Iris pigment epithelial cell (primary cell): ENCODE measurements at places on chromosomes 6 and 20.

DNA sequence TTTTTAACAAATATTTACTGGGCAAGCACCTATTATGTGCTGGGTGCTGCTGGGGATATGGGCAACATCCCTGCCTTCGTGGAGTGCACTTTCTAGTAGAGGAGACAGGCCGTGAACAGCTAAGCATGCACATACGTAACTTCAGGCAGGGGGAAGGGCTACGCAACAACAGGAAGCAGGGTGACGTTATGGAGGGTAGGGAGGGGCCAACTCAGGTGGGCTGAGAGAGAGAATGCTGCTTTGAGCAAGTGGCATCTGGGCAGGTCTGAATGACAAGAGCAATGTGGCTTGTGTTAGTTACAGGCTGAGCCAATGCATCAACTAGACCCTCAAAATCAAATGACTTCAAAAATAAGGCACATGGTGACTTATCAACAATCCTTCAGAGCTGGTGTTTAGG, 112.1 kb downstream of the CDC5L start:
- DNase-seq = no peak

GRCh38 chr6:30615958-30616810, 859 bp downstream of the PPP1R10 start:
- DNase-seq = peak; percentile 21

DNA sequence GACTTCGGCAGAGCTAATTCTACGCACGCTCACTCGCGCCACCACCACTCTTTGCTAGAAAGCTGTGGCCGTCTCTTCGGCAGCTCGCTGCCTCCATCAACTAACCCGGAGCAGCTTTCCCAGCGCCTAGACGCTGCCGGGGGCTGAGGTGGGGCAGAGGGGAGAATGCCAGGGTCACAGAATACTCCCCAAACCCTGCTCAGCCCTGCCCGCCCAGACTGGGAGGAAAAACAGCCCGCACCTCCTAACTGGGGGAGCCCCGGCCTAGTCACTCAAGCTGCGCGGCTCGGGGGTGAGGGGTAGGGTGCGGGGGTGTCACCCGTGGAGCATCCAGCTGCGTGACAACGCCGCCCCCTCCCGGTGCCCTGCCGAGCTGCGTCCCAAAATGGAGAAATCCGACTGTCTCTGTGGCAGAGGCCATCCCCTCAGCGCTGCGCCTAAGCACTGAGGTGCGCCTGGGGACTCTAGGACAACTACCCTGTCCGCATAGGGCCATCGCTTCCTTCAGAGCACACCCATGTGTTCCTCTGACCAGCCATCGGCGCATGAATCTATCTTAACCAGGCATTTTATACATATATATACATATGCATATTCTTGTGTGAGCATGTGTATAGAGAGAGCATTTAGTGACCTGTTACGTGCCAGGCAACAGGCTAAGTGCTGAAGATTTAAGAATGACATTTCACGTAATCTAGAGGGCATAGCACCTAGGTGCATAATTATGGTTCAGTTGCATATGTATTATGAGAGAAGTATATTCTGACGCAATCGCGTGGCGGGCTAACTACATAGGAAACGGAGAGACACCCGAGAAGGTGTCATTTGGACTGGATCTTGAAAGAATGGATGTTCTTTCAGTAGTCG, 1.5 kb upstream of the TENT5A start:
- peak; percentile 59 for DNase-seq

DNA sequence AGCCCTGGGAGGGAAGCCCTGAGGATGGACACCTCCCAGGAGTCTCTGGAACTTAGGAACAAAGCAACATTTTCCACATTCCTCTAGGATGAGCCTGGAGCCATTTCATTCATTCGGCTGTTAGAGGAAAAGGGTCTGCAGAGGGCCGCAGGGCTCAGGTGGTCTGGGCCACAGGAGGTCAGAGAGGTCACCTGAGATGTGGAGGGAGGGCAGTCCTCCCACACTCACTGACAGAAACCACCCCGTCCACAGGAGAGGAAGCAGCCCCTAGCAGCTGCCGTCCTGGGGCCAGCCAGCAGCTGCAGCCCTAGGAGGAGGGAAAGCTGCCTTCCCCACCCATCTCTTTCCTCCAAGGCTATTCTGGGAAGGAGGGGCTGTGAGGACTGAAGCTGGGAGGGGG, 207.0 kb downstream of the CDC5L start:
- DNase-seq = no peak

DNA sequence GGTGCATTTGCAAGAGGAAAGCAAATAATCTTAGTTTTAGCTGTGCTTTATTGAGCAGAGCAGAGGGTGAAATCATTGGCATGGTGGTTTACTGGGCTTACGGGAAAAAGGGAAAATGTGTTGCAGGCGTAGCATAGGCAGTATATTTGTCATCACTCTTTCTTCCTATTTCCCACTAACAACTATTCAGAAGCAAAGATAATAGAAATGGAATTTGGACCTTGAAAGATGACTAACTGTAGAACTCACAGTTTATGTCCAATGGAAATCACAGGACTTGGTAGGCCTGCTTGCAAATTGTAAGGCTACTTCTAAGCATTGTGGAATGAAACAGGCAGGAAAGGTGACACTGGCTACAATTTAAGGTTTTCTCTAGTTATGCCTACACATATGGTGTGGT, 611.9 kb upstream of the MAN1A1 start:
- peak; percentile 2 for DNase-seq

DNA sequence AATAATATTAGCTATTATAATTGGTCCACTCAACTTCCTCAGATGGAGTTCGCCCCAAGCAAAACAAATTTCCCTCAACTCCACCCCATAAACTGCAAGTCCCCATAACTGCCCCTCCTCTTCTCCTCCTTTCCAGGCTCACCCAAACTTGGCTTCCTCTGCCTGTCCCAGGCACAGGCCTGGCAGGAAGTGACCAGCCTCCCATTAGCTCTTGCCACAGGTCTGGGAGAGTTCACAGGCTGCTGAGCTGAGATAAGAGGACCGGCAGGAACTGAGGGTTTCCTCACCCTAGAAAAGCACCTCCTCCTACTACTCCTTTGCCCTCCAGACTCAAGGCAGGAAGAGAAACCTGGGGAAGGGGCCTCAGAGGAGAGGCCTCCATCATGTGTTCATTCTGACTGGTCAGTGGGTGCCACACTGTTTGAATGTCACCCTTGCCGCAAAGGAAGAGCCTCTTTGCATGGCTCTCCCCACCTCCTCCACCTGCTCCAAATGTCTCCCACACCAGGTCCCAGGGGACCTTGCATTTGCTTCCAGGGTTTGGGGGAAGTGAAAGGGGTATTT, 24.5 kb upstream of the SMIM29 start:
- peak; percentile 68 for DNase-seq

GRCh38 chr6:37168811-37169495, 999 bp upstream of the PIM1 start:
- peak; percentile 70 for DNase-seq

- DNase-seq = no peak
These were observed 36.8 kb upstream of the CLIC5 start for GRCh38 chr6:46052479-46052878.

DNA sequence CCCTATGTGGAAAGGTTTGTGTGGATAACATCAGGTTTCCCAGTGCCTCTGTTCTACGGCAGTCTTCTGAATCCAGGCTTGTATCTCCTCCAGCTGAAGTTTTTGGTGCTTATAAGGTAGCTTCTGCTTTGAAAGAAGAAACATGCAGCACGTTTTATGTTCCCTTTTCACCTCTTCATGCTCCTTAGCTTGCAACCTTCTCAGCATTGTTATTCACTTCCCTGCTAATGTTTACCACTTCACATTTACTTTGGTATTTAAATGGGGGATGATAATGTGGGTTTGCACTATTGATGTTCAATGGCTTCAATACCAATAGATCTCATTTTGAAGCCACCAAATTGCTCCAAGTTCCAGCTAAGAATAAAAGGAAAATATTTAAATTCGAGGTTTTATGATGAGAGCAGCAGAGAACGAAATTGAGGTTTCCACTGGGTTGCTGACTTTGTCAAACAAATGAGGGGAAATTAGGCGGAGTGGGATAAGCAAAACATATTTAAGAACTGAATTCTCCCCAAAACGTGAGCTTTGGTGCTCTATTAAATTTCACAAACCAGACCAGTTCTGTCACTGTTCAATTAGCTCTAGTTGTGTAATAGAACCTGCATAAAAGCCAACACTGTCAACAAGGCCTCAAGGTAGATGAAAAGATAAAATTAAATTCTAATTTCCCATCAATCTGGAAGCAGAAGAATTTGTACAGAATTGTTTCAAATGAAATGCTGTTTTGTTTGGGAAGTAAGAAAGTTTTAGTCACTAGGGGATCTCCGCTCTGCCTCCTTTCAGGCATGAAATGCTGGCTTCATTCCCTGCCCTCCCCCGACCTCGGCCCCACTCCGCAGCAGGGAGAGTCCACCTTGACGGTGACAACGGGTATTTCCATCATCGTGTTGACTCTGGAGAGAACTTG, 1.4 kb downstream of the IL22RA2 start:
- DNase-seq = no peak

GRCh38 chr6:68317366-68317765, 317.7 kb upstream of the ADGRB3 start:
- no peak for DNase-seq

DNA sequence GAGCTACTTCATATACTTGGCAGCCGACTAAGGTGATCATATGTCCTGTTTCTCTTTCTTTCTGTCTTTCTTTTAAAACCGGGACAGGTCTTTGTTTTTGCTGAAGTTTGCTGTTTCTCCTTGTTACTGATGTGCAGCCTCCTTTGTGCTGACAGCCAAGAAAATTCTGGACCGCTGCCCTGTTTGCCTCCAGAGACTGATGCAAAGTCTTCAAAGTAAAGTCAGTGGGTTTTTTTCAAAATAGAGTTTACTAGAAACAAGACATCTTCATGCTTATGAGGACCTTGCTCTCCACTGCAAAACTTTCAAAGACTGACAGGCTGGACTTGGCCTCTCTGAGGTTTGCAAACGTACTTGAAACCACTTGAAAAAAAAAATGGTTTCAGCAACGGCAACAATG, 510.5 kb upstream of the MAP3K7 start:
- peak; percentile 0 for DNase-seq

GRCh38 chr20:60200305-60200918, 242.2 kb downstream of the CDH26 start:
- DNase-seq = no peak

GRCh38 chr20:60883496-60883895, 368.6 kb upstream of the CDH4 start:
- DNase-seq = no peak

- peak; percentile 93 for DNase-seq
These were observed 18.4 kb downstream of the SLC22A23 start for GRCh38 chr6:3438190-3439167.

- no peak for DNase-seq
These were observed 79.2 kb downstream of the EPM2A start for GRCh38 chr6:145656128-145656527.

- no peak for DNase-seq
These were observed 198.6 kb downstream of the DTNBP1 start for GRCh38 chr6:15464211-15464725.

DNA sequence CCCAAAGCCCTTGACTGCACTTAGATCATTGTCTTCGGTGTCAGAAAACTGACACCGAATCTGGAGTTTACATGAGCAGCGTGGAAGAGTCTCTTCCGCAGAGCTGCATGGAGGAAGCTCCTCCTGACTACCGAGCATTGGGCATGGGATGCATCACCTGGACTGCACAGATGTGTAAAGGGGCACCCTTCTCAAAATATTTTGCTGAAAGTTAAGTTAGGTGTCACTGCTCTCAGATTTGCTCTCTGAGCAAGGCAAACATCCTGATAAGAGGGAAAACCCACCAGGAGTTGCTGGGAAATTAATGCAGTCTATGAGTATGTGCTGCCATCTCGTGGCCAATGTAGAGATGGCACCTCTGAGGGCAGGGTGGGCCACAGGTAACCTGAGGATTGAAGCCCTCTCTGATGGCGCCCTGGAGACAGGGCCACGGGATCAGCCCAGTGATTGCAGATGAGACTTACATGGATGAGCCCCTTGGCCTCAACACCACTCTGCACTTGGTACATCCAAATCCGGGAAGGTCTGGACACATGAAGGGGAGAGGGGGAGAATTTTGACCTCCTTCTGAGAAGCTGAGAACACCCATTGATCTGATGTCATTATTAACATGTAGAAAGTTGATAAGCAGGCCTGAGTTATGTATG, 129.9 kb downstream of the LPA start:
- DNase-seq = peak; percentile 25

- DNase-seq = peak; percentile 49
These were observed 26.7 kb upstream of the TFAP2B start for GRCh38 chr6:50791900-50792508.

- no peak for DNase-seq
These were observed 12.1 kb downstream of the DEFB123 start for GRCh38 chr20:31452575-31452974.

DNA sequence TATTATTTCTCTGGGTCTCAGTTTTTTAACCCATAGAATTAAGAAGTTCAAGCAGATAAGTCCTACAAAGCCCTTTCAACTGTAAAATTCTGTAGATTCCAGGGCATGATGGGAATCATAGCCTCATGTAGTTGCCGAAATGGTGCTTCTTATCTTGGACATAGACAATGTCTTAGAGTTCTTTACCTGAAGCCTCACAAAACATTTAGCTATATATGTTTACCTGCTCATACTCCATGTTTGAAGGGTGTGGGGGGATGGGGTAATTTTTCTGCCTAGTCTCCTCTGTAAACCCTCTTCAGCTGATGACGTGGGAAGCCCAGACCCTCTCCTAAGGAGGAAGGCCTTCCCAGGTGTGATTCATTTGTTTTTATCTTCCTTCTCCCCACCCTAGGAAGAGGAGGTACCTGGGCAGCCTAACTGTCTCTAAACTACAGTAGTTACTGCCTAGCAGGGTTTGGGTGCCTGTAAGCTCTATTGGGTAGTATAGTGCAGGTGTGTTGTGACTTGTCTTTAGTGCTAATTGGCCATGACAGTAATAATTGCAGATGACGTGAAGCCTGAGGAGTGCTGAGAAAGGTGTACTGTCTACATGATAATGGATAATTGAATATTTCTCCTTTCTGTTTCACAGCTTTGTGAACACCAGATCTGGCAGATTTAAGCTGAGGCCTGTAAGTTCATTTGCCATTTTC, 230.8 kb downstream of the TFAP2B start:
- DNase-seq = no peak

DNA sequence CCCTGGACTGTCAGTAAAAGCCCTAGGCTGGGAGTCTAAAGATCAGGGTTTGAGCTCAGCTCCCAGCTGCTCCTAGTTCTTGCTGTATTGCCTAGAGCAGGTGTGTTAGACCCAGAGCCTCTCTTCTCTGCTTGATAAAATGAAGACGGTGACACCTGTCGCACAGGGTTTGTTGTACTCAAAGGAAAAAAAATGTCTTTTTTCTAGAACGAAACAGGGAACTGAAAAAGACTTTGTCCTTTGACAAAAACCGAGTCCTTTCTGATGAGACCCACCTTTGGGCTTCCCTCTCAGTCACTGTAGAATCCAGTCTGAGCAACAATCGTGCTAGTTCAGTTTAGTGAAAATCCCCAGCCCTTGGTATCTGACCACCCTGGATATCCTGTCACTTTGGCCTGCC, 102.1 kb upstream of the LAMP5 start:
- no peak for DNase-seq

DNA sequence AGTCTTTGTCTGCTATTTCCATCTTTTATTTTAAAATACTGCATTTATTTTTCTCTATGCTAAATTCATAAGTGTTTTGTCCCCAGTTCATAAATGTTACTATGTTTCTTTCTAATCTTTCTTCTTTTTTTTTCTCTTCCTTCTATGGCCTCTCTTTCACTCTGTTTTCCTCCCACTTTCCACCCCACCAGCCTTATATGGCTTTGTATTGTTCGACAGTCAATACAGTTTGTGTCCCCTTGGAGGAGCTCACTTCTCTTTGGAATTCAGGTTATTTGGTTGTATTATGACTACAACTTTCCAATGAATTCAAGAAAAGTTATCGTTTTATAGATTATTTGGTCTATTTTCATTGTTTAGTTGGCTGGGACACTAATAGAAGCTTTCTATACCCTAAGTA, 393.5 kb downstream of the NKAIN2 start:
- no peak for DNase-seq
